ENCODE measurements at places on chromosomes 12 and 14.

GRCh38 chr12:91335699-91336098, 153.1 kb upstream of the DCN start:
- no peak for DNase-seq

GRCh38 chr12:105764216-105764835, 374.4 kb downstream of the NUAK1 start:
- no peak for DNase-seq

DNA sequence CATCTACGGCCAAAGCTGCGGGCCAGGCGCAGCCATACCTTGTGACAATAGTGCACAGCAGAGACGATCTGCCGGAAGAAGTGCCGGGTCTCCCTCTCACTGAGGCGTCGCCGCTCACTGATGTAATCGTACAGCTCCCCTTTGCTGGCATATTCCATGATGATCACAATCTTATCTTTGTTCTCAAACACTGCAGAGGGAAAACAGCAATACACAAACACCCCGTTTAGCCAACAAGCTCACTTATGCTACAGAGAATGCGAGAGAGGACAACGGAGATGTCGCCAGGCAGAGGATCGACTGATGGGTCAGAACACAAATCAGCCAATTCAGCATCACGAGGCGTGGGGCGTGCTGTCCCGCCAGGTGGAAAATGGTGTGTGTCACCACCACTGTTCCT, 52.1 kb downstream of the NUAK1 start:
- no peak for DNase-seq

- DNase-seq, result no peak
These were observed 1.6 kb downstream of the TSSK4 start for GRCh38 chr14:24207104-24207551.

GRCh38 chr14:68402525-68403101, 390.3 kb downstream of the ZFP36L1 start:
- DNase-seq, result no peak

Measured in activated T-cell treated with anti-CD3 and anti-CD28 coated beads for 1 hour (primary cell).